ENCODE measurements at places on chromosomes 12 and 14. TPM values are rescaled to one million over a fixed set of nuclear protein-coding genes. Genes with fewer than 3 reads are reported as not detected.
A peak's percentile ranks its signal among the peaks of the same experiment; 100 is the strongest.

GRCh38 chr12:127749416-127749815 lies 517.6 kb upstream of the TMEM132C start:
- no peak for DNase-seq

DNA sequence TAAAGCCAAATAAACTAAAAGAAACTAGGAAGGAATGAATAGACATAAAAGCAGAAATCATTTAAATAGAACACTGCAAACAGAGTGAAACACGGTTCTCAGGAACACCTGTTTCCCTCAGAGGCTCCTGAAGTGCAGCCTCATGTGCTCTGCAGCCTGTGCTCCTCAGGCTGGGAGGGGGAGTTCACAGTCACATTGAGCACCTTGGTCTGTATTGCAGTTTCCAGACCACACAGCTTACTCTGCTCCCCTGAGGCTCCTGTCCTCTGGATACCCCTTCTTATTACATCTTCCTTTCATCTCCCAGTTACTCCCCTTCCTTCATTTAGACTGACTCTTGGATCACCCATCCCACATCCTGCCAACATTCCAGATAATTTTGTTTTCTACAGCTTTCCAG lies 49.7 kb upstream of the DCD start:
- DNase-seq = no peak

DNA sequence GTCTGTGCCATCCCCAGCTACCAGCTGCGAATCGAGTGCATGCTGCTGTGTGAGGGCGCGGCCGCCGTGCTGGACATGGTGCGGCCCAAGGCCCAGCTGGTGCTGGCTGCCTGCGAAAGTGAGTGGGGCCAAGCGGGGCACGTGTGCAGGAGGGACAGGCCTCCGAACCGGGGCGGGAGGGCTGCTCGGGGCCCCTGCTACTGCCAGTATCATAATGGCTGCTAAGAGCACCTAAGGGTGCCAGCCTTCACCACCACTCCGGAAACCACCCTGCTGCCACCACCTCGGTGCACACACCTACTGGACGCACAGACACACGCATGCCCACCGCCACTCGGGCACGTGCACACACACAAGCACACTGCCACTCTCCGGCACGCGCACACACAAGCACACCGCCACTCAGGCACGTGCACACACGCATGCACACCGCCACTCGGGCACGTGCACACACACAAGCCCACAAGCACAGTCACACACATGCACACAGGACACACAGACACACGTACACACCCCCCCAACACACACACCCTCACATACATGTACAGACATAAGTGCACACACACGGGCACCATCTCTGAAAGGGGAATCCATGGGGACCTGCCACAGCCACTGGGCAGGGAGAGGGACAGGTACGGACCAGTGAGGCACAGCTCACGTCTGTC lies 13.8 kb upstream of the ADSS1 start:
- no peak for DNase-seq

- peak; percentile 36 for DNase-seq
Measured at GRCh38 chr12:106066051-106066705, 72.6 kb downstream of the NUAK1 start.

GRCh38 chr12:113097716-113098440 lies 37.7 kb downstream of the RASAL1 start:
- peak; percentile 21 for DNase-seq

DNA sequence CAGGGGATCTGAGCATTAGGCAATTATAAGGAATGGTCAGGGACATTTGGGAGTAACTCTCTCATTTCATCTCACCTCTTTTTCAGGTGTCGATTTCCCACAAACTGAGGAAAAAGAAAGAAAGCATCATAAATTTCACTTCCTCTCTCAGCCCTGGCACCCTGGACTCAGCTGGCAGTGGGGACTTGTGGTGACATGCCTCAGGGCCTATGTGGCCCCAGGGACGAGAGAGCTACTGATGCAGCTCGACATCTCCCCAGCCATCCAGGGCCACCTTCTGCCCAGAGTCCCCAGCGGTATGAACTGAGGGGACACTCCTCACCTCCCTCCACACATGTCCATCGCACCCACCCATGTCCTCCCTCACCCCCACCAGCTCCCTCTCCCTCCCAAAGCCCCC lies 11.7 kb downstream of the TNFRSF1A start:
- no peak for DNase-seq

GRCh38 chr12:89951694-89952060 lies 243.0 kb upstream of the ATP2B1 start:
- no peak for DNase-seq

- no peak for DNase-seq
Measured at GRCh38 chr12:98229540-98229924, 285.9 kb upstream of the TMPO start.

DTX3 gene
- 11.3 TPM for total RNA-seq

SYNE2 gene
- total RNA-seq = 6.9 TPM
